Placental epithelial cell (primary cell): ENCODE measurements at places on chromosomes 13 and 19. TPM values are rescaled to one million over a fixed set of nuclear protein-coding genes. Genes with fewer than 3 reads are reported as not detected.

The VSIG10L gene
- total RNA-seq = 1.4 and 2.4 TPM in 2 replicates

The ZNF132 gene
- total RNA-seq = 12.6 and 14.6 TPM in 2 replicates

The TUBB4A gene
- total RNA-seq = not detected in 2 replicates

The ANGPTL4 gene
- 0.22 and 0.39 TPM in 2 replicates for total RNA-seq

The NAXD gene
- 18.1 and 26.4 TPM in 2 replicates for total RNA-seq

The PRR36 gene
- under 0.01 TPM in 1 of 2 replicates, not detected in the other for total RNA-seq

The CD177 gene
- total RNA-seq = 0.33 and 0.39 TPM in 2 replicates

The ERCC1 gene
- total RNA-seq = 69.3 and 73.0 TPM in 2 replicates

The SMIM24 gene
- not detected in 2 replicates for total RNA-seq

The NFIX gene
- total RNA-seq = 2.6 and 5.9 TPM in 2 replicates

The SEMA6B gene
- total RNA-seq = not detected in 2 replicates

The ZNF8 gene
- total RNA-seq = 7.9 and 9.4 TPM in 2 replicates

The PSG7 gene
- total RNA-seq = 0.76 TPM in 1 of 2 replicates, not detected in the other

The ZNF729 gene
- total RNA-seq = under 0.01 TPM in 1 of 2 replicates, not detected in the other

The PCSK4 gene
- total RNA-seq = 2.5 and 3.1 TPM in 2 replicates

The TMPRSS9 gene
- total RNA-seq = not detected in 2 replicates

The IQCN gene
- 2.5 and 3.5 TPM in 2 replicates for total RNA-seq

The ODAD3 gene
- total RNA-seq = under 0.01 TPM in 1 of 2 replicates, not detected in the other

The LGALS7B gene
- 3.5 TPM in 1 of 2 replicates, not detected in the other for total RNA-seq

The SOX1 gene
- total RNA-seq = not detected in 2 replicates

The HSD17B14 gene
- 3.8 and 20.4 TPM in 2 replicates for total RNA-seq

The ZNF493 gene
- total RNA-seq = 19.1 and 33.4 TPM in 2 replicates

The LRRC8E gene
- 10.6 and 11.8 TPM in 2 replicates for total RNA-seq

The DCT gene
- 0.11 and 0.39 TPM in 2 replicates for total RNA-seq

The IFT88 gene
- 8.1 and 13.0 TPM in 2 replicates for total RNA-seq

The SIGLEC12 gene
- not detected in 2 replicates for total RNA-seq

The DAND5 gene
- total RNA-seq = 0.11 TPM in 1 of 2 replicates, not detected in the other

The ZNF418 gene
- total RNA-seq = 5.5 and 11.4 TPM in 2 replicates

The CASP14 gene
- total RNA-seq = not detected in 2 replicates

The TMEM59L gene
- total RNA-seq = not detected in 2 replicates

The OR4F17 gene
- total RNA-seq = not detected in 2 replicates

The CGB1 gene
- not detected in 2 replicates for total RNA-seq

The APOC1 gene
- 0.79 TPM in 1 of 2 replicates, not detected in the other for total RNA-seq

The ZNF492 gene
- 0.43 and 0.79 TPM in 2 replicates for total RNA-seq

The ACER1 gene
- 0.11 TPM in 1 of 2 replicates, not detected in the other for total RNA-seq

The CELF5 gene
- total RNA-seq = not detected in 2 replicates

The ZNF835 gene
- 0.39 TPM in 1 of 2 replicates, not detected in the other for total RNA-seq

The C1QTNF9 gene
- not detected in 2 replicates for total RNA-seq

The SELENOV gene
- not detected in 2 replicates for total RNA-seq

The ZNF607 gene
- 9.4 and 9.7 TPM in 2 replicates for total RNA-seq

The PROZ gene
- total RNA-seq = not detected in 2 replicates

The KIR2DL3 gene
- not detected in 2 replicates for total RNA-seq

The MEF2B gene
- total RNA-seq = 0.39 TPM in 1 of 2 replicates, not detected in the other
